ENCODE measurements at places on chromosomes 2 and 18.

DNA sequence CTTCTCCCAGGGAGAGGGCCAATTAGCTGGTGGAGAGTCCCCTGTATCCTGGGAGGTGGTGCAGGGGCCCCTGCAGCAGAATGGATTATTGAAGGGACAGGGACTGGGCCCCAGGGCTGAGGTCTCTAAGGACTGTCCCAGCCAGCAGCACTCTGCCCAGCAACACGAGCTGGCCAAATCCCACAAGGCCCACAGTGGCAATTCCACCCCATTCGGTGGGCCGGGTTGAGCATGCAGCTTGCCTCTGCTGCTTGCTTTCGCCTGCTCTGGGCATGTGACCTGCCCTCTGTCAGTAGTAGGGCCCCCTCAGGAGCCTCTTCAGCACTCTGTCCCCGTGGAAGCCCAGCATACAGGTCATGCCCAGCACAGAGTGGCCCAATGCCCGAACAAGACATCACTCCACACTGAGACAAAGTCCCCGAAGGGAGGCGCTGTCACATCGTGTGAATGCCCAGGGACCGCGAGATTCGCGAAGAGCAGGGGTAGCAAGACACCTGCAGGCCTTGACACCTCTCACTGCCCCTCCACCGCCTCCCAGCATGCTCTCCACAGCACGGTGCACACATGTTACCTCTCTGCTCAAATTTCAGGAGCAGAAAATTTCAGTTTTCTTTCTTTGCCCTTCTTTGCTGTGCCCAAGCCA lies 65.4 kb downstream of the CRACDL start:
- DNase-seq: no peak

- no peak for DNase-seq
These were observed 27.3 kb downstream of the GRB14 start for GRCh38 chr2:164593959-164594358.

GRCh38 chr2:42233976-42234441 lies 64.9 kb downstream of the EML4 start:
- DNase-seq: no peak

DNA sequence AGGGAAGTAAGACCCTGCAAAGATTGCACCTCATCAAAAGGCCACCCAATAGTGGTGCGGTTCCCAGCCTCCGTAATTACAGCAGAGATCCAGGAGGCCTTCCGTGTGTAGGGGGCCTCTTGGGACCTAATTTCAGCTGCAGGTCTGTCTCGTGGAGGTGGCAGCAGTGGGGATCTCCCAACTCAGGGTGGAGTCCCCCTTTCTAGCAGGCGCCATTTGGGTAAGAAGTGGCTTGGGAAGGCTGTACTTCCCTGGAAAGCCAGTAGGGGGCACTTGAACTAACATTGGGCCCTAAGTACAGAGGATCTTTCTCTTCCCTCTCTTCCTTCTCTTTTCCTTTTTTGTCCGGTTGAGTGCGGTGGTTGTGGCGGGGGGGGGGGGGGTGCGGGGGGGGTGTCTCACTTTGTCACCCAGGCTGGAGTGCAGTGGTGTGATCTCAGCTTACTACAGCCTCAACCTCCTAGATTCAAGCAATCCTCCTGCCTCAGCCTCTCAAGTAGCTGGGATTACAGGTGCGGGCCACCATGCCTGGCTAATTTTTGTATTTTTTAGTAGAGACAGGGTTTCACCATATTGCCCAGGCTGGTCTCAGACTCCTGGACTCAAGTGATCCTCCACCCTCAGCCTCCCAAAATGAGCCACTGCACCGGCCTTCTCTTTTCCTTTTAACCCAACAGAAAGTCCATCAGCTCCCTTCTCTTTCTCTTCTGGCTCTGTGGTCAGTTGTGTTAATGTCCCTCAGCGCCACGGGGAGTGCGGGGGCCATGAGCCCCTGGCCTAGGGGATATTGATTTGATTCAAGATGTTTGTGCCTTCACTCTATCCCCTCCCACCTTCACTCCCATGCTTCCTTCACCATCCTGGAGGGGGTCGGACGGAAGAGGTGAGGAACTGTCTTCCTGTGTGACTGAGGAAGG lies 32.0 kb downstream of the CENPO start:
- peak; percentile 67 for DNase-seq

GRCh38 chr18:9066817-9067306 lies 35.6 kb upstream of the NDUFV2 start:
- DNase-seq: no peak

- no peak for DNase-seq
These were observed 99.5 kb upstream of the ITGB6 start for GRCh38 chr2:160299540-160299939.

DNA sequence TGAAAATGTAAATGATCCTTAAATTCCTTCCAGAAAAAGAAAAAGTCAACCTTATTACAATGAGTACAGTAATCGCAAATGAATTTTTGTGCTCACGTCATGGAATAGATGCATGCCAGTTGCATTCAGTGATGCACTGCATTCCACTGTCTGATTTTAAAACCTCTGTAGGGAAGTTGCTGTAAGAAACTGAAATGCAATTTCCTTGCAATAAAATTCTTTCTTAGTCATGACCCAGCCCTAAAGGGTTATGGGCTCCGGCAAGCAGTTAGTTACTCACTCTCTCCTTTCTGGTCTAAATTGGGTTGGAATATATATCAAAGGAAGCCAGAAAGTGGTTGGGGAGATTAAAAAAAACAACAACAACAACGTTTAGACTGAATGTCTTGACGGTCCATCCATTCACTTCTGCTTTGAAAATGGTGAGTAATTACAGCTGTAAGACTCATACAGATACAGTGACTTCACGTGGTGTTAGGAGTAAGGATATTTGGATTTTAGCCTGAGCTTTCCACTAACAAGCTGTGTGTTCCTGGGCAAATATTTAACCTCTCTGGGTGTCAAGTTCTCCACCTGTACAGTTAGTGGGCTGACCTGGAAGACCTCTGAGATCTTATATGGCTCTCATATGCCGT lies 8.6 kb upstream of the RND3 start:
- DNase-seq: no peak

DNA sequence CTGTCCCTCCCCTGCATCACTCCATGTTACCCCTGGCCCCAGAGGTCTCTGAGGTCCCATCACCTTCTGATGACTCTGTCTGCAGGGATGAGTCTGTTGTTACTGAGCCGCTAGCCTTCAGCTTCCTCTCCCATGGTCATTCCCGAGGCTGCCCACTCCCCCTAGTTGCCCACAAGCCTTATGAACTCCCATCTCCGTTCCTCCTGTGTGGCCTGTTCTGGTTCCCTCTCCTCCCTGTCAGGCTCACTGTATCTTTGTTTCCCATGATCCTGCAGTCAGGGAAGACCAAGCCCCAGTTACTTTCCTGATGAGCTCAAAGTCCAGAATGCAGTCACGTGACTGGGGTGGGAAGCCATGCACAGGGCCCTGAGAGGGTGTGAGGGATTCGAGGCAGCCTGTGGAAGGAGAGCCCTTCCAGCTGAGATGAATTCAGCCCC lies 39.5 kb downstream of the INPP4A start:
- DNase-seq: no peak

- DNase-seq: no peak
These were observed 7.2 kb upstream of the MFF start for GRCh38 chr2:227317834-227318233.

GRCh38 chr18:54117853-54118773 lies 106.4 kb downstream of the MBD2 start:
- DNase-seq: peak; percentile 23

DNA sequence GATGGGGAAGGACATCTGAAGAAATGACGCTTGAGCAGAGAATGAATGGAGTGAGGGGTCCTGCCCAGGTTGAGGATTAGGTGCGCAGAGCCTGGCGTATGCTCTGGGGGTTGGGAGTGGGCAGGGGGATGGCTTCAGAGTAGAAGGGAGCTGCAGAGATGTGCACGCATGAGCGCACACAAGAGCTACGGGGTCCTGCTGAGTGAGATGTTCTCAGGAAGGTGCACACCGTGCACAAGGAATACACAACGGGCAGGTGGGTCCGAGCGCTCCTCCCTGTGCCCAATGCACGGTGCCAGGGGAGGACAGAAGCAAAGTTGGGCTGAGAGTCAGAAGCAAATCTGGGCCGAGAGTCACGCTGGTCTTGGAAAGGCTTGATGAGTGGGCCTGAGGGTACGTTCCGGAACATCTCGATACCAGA lies 25.5 kb downstream of the TWIST2 start:
- DNase-seq: no peak

- no peak for DNase-seq
These were observed 23.7 kb downstream of the CRACDL start for GRCh38 chr2:98912221-98912851.

- DNase-seq: no peak
These were observed 182.5 kb downstream of the TCF4 start for GRCh38 chr18:55405475-55405874.

DNA sequence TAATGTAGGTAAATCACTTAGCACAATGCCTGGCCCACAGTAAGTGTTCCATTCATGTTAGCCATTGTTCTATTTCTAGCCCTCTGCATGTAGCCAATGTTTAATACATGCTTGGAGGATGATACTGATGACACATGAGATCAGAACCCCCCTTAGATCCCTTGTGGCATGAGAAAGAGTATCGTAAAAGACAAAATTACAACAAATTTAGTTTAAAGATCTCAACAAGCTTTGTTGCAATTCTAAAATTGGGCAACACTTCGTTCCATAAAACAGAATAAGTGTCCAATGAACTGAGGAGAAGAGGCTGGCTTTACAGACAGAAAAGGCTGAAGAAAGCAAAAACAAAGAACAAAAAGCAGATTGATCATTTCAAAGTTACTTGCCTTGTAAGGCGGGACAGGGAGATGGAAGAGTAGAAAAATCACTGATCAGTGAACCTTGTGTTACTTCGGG lies 148.7 kb upstream of the SLC1A4 start:
- DNase-seq: no peak

DNA sequence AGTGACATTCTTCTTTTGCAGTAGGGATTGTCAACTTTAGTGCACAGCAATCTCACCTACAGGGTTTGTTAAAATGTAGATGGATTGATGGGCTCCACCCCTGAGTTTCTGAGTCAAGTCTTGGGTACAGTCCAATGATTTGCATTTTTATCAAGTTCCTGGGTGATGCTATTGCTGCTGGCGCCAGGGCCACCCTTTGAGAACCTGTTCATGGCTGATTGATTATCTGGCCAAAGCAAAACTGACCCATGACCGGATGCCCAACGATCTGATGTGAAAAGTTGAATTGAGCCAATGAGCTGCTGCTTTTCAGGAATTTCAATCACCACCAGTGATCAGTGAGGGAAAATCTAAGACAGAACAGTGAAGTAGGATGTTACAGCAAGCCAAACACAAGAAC lies 675.3 kb downstream of the TMEM182 start:
- no peak for DNase-seq

DNA sequence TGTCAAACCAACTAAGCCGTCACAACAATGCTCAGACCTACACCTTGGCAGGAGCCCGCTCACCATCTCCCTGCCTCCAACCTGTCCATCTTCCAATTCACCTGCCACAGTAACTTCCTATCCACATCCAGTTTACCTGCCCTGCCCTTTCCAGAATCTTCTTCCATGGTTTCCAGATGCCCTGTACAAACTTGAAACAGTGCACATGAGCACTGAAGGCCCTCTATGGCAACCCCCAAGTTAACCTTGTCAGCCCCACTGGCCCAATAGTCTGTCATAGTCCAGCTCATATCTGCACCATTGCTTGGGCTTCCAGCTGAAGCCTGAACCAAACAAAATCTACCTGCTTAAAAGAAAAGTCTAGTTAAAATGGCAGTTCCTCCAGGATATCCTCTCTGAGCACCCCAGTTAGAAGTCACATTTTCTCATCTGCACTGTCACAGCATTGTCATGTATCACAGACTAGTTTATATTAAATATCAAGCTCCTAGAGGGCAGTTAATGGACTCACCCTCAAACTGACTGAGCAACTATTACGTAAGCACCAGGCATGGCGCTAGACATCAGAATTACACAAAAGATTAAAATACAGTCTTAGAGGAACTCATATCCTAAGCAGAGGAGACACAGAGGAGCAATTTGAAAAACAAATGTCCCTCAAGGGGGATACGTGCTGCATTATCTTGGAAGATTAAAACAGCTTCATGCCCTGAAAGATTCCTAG lies 11.6 kb downstream of the NFE2L2 start:
- DNase-seq: peak; percentile 58

- peak; percentile 20 for DNase-seq
These were observed 90.2 kb downstream of the BCL11A start for GRCh38 chr2:60463249-60463648.

GRCh38 chr2:239443666-239444567 lies 43.1 kb upstream of the HDAC4 start:
- no peak for DNase-seq

DNA sequence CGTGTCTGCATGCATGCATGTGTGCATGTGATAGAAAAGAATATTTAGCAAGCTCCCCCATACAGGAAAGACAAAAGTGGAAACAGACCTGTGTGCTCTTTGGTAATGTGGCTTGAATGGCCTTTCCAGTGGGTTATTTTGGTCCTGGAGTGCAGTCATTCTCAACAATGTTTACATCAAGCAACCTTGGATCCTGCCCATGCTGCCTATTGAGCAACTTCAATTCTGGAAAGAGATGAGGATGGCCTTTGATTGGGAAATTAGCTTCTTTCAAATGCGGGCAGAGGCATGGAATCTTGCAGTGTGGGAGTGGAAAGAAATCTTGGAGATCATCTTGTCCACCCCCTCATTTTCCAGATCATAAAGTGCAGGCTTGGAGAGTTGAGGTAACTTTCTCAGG lies 87.2 kb upstream of the SMAD2 start:
- no peak for DNase-seq

DNA sequence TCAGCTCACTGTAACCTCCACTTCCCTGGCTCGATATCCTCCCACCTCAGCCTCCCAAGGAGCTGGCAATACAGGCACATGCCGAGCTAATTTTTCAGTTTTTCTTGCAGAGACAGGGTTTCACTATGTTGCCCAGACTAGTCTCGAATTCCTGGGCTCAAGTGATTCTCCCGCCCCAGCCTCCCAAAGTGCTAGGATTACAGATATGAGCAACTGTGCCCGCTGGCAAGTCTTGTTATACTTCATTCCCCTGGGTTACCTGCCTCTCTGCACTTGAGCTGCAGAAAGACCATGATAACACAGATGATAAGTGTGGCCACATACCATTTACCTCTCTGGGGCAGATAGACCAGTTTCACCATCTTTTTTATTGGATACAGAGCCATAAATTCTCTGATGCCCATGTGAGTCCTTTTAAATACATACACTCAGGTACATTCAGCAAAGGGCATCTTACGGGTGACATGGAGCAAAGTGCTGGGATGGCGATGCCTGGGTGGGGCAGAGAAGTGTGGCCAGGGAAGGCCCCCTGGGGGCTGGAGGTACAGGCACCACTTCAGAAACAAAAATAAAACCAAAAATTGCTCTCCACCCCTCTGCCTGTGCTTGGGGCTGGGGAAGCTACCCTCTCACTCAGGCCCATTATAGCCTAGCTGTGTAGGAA lies 20.4 kb downstream of the CCT7 start:
- DNase-seq: no peak

- no peak for DNase-seq
These were observed 127.7 kb downstream of the RHBDD1 start for GRCh38 chr2:226963528-226963927.

- no peak for DNase-seq
These were observed 117.5 kb downstream of the GALNT14 start for GRCh38 chr2:31020713-31021112.

- no peak for DNase-seq
These were observed 31.8 kb upstream of the MTCL1 start for GRCh38 chr18:8673256-8674209.

- no peak for DNase-seq
These were observed 818.4 kb upstream of the FSHR start for GRCh38 chr2:49972699-49973098.

All from erythroblast (primary cell).